ENCODE measurements at places on chromosomes 1 and 21.

- ATAC-seq, result no peak
Measured at GRCh38 chr1:7325254-7325653, 445.8 kb upstream of the VAMP3 start.

DNA sequence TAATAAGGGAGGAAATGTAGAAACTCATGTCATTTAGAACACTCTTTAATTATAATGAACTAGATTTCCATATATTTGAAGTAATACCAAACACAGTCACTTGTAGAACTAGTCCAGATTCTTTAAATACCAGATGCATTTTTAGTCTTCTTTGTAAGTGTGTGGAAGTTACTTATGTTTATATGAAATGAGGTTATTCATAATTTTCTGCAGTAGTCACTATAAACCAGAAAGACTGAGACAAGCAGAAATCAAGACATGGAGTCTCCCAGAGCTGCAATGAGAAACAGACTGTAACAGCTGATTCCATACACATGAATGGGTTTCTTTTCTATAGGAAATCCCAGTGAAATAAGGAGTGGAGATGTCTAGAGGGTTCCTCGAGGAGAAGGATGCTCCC lies 216.6 kb upstream of the ZP4 start:
- ATAC-seq, result no peak

DNA sequence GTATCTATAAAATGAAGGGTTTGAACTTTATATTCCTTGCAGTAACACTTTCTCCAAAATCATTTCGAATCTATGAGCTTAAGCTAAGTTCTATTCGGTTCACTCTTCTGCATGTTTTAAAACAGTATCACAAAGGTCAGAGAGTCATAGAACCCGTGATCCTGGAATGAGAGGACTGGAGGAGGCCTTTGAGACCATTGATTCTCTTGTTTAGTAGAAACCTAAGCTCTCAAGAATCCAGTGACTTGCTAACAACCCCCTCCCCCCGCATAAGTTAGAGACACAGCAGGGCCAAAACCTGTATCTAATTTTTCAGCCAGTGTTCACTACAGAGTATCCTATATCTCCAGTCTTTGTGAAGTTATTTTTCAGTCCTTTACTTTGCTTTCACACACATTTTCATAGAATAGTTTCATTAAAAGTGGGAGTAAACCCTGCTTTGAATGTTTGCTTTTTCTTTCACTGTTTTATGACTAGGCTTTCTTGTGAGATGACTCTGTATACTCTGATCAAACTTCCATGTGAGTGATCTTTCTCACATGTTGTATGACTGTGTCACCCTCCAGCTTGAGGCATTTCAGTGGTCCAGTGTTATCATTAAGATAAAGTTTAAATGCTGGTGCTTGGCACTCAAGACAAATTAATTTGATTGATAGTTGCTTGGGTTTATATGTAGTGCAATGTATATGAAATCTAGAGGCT lies 275.4 kb upstream of the SGIP1 start:
- ATAC-seq, result no peak

GRCh38 chr21:27424601-27425000 lies 457.7 kb upstream of the ADAMTS5 start:
- no peak for ATAC-seq

DNA sequence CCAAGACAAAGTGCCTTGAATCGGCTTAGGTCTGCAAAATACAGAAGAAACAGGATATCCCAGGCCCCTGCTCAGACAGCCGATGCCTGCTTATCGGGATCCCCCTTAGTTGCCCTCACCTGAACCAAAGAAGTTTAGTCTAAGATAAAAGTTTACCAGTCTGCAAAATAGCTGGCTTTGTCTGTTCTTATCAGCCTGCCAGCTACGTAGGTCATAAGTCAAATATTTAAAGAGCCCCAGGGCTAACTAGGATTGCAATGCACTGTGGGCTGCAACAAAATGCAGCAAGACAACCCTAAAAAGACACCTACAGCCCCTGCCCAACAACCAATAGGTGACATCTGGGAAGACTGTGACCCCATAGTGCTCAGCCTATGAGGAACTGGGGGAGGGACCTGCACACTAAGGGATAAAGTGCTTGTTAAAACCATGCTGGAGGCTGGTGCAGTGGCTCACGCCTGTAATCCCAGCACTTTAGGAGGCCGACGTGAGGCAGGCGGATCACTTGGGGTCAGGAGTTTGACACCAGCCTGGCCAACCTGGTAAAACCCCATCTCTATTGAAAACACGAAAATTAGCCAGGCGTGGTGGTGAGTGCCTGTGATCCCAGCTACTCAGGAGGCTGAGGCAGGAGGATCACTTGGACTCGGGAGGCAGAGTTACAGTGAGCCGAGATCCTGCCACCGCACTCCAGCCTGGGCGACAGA lies 27.4 kb downstream of the LRRC3 start:
- no peak for ATAC-seq

DNA sequence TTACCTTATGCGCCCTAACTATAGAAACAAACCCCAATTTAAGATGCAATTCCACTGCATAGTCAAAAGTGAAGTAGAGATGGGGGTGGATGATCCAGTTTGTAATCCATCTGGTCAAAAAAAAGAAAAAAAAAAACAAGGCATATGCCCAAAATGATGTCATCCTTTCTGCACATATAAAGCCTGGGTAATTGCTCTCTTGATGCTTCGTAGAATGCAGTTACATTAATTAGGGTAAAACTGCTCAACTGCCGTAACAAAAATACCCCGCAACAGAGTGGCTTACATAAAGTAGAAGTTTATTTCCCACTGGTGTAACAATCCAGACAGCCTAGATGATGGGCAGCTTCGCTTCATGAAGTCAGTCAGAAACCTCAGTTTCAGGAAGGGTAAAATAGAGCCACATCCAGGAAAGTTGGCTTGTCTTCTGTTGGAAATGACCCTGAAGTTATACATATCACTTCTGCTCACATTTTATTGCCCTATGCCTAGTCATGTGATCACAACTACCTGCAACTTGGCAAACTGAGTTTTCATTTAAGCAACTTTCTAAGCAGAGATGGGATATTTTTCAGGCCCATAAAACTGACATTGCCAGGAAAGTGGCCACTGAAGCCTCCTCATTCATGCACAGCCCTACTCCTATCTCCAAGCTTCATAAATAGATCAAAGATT lies 221.7 kb downstream of the C1orf94 start:
- no peak for ATAC-seq

GRCh38 chr1:2466958-2467554 lies 9.0 kb upstream of the PLCH2 start:
- 0 out of 3 replicates have a peak, but pooled peaks have one; percentile 8 for ATAC-seq

DNA sequence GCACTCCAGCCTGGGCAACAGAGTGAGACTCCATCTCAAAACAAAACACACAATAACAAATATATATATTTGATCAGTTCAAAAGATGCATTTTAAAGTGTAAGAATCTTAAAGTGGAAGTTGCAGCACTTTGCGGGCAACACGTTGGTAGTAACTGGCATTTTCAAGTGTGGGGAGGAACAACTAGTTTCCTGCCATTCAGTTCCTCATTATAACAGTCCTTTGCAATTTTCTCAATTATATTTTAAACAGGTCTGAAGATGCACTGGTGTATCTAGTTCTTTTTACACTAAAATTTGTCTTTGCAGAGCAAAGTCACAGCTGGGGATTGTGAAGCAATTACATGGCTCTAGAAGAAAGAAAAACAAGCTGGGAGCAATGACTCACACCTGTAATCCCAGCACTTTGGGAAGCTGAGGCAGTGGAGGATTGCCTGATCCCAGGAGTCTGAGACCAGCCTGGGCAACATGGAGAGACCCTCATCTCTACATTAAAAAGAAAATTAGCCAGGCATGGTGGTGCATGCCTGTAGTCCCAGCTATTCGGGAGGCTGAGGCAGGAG lies 25.3 kb downstream of the RRAGC start:
- ATAC-seq, result no peak

GRCh38 chr1:234776876-234777855 lies 167.2 kb upstream of the IRF2BP2 start:
- ATAC-seq, result no peak

Measured in SK-N-SH treated with all-trans-retinoic acid at 6 μM for 48 hours (cell line).